ENCODE measurements at places on chromosomes 7 and 10.

DNA sequence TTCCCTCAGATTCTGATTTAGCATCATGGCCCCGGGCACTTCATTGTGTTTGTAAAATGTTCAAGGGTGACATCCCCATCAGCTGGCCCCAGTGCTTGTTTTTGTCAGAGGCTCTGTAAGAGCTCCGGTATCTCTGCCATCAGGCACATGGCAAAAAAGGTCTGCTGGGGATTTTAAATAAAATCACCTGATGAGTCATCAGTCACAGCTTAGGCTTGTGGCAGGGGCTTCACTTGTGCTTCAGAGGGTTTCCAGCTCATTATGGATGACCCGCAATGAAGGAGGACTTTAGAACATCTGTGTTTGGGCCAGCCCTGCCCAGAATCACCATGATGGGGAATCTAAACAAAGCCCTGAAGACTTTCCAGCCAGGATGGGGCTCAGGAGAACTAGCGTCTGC lies 259.9 kb downstream of the ZEB1 start:
- no peak for DNase-seq

GRCh38 chr10:19847321-19847720 lies 31.1 kb downstream of the PLXDC2 start:
- no peak for DNase-seq

DNA sequence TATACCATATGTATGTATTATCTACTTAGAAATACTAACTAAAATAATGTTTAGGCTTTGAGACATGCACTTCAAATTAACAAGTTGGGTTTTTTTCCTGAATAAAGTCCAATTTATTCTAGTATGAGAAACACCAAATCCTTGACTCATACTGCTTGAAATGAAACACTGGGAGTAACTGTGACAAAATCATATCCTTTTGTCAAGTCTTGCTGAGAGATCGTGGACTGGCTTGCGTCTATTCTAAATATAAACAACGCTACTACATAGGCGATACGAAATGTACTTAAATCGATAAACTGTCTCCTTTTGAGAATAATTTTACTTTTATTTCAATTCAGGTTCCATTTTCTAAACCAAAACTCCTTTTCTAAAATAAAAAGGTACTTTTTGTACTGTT lies 16.3 kb downstream of the SMURF1 start:
- no peak for DNase-seq

DNA sequence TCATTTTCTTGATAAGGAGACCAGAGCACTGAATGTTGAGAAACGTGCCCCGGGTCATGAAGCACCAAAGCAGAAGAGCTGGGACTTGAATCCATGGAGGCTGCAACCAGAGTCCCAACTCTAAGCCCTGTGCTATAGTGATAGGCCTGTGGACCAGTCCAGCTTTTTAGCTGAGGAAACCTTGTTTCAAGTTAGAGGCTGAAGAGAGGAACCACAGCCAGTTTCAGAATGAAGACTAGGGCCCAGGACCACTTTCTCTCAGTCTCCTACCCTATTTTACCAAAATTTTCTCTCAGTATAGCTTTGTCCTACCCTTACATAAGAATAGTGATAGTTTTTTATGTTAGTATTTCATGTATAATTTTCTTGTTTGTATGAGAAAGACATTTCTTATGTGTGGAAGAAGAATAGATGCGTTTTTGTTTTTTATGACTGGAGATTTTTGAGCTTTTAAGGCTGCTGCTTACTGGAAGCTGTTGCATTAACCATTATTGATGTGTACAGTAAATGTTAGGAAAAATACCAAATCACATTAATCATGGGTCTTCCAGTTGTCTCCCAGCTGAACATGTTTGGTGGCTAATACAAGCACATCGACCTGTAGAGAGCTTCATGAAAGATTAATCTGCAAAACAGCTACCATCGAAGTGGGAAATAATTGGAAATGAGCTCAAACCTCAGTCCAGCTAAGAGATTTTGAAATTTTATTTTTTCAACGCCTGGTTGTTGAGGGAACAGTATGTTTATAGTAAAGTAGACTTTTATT lies 45.0 kb upstream of the CSTF2T start:
- DNase-seq: no peak

Data from common myeloid progenitor, CD34-positive (primary cell).